ENCODE measurements at places on chromosomes 16 and 17.

GRCh38 chr16:15768201-15768600 lies 88.6 kb downstream of the MYH11 start:
- DNase-seq = no peak

- no peak for DNase-seq
Measured at GRCh38 chr16:71467810-71468209, 5.8 kb upstream of the ZNF23 start.

- DNase-seq = no peak
Measured at GRCh38 chr16:17382514-17382913, 88.2 kb downstream of the XYLT1 start.

DNA sequence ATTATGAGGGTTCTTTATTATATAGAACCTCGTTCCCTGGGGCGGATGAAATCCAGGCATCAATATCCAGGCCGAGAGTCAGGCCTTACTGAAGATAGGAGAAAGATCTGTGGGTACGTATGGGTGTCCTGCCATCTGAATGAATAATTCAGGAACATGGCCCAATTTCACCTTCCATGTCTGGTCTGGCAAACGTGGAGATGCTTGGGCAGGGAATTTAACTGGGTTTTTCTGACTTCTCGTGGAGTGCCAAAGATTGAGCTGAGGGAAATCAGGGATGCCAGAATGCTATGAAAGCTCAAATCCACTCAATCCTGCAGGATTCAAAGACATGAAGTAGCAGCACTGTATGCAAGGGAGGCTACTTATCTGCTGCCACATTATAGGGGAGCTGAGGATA lies 302.8 kb downstream of the SLC39A11 start:
- DNase-seq = no peak

GRCh38 chr17:78438271-78438691 lies 59.8 kb downstream of the PGS1 start:
- no peak for DNase-seq

GRCh38 chr16:68902969-68903345 lies 59.6 kb downstream of the TANGO6 start:
- DNase-seq = no peak

DNA sequence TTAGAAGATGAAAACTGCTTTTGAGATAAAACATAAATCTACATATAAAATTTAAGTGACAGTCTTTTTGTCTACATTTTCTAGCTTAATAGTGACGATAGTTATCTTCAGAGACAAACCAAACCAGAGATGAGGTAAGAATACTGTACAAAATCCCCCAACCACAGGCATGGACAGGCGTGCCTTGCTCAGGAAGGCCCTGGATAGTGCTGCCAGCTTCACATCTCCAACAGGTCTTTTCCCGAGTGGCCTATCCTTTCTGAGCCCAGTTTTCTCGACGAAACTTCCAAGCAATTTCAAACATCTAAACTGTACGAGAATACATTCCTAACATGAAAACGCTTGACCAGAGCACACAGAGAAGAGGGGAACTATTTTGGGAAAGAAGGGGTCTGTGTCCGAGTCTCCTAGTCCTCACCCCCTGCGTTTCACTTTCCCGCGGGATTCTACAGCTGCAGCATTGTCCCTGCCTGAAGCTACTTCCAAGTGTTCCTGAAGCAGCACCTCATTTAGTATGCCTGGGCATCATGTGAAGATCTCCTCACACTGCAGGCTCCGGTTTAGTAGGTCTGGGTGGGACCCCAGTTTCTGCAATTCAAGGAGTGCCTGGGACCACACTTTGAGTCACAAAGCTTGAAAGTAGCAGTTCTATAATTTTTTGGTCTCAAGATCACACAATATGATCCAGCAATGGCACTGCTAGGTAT lies 37.8 kb downstream of the GNA13 start:
- no peak for DNase-seq

GRCh38 chr16:90018297-90018651 lies 982 bp downstream of the DBNDD1 start:
- DNase-seq = no peak

- no peak for DNase-seq
Measured at GRCh38 chr17:79568661-79569060, 42.2 kb downstream of the RBFOX3 start.

DNA sequence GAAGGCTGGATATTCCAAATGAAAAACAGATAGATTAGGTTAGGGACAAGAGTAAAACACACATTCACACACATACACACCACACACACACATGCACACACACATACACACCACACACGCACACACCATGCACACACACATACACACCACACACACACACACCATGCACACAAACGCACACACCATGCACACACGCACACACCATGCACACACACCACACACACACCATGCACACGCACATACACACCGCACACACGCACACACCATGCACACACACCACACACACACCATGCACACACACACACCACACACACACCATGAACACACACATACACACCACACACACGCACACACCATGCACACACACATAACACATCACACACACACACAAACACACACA lies 203.7 kb upstream of the ZFHX3 start:
- no peak for DNase-seq

DNA sequence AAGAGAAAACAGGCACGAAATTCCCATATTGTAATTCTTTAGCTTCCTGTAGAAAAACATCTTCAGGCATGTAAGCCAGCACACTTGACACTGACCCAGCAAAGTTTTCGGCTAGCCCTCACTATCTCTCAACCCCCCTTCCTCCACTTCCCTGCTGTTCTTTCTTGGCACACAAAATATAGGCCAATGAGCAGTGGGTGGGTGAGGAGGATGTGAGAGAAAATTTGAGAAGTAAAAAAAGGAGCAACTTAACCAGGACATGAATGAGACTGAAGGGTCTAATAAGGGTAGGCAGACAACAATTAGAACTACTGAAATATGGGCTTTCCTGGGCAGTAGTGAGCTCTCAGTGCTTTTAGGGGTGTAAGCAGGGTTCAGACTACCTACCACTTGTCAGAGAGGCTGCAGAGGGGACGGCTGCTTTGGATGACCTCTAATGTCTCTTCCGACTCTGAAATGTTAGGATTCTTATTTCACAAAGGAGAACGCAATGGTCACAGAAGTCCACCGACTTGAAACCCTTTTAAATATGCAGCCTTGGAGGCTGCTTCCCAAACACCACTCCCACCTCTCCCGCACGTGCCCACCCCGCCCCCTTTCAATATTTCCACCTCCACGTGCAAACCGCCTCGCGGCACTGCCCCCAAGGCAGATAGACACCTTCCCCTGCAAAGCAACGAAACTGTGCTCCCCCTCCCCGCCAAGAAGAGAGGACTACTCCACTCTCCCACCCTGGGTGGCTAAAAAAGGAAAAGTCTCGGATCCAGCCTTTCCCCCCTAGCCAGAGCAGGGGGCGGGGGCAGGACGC lies 889 bp downstream of the MBTD1 start:
- DNase-seq = no peak

- no peak for DNase-seq
Measured at GRCh38 chr17:46171939-46172338, 21.3 kb downstream of the KANSL1 start.

DNA sequence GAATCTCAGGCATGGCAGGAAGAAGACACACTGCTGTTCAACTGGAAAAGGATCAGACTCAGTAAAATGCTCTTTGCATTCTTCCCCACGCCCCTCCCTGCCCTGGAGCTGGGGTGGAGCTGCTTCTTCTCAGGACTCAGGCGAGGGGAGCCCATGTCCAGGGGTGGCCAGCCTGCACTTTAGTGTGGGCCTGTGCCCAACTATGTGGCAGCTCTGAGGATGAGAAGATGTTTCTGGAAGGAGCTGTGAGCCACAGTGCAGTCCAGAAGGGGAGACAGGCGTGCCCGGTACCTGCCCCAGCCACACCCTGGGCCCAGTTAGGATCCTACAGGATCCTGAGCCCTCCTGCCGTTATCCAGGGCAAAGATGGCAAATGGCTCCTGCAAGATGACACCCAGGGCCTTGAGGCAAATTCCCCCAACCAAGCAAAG lies 120.3 kb downstream of the ANKRD11 start:
- no peak for DNase-seq

DNA sequence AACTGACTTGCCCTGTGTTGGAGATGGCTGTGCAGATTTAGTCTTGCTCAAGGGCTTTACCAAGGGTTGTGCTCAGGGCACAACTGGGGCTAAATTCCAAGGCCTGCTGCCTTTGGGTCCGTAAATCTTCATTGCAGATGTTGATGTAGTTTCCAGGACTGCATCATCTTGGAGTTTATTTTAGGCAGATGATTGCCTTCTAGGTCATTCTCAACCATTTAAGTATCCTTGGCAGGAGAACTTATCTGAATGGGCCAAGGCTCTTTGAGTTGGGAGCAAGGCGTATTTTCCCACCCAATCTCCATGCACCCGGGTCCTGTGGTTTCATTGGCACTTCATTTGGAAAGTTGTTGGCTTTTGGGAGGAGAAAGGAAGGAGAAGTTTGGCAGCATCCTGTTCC lies 200.3 kb downstream of the MSI2 start:
- no peak for DNase-seq

GRCh38 chr16:29112755-29113347 lies 128.0 kb downstream of the LAT start:
- DNase-seq = no peak

DNA sequence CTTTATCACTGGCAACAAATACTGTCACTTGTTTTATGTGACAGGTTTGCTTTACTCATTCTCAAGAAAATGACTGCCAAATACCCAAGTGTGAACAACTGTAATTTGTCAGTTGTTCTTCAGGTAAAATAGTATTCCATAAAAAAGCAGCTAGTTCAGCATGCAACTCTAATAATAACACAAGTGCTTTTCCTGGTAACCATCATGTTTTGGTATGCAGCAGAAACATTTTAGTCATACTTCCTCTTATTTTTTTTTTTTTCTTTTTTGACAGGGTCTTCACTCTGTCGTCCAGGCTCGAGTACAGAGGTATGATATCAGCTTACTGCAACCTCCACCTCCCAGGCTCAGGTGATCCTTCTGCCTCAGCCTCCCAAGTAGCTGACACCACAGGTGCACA lies 4.6 kb downstream of the TERF2 start:
- DNase-seq = no peak

All from SHP77 treated with DMSO at 0.1 percent for 48 hours (cell line).